ENCODE measurements at places on chromosomes 1 and 21.

DNA sequence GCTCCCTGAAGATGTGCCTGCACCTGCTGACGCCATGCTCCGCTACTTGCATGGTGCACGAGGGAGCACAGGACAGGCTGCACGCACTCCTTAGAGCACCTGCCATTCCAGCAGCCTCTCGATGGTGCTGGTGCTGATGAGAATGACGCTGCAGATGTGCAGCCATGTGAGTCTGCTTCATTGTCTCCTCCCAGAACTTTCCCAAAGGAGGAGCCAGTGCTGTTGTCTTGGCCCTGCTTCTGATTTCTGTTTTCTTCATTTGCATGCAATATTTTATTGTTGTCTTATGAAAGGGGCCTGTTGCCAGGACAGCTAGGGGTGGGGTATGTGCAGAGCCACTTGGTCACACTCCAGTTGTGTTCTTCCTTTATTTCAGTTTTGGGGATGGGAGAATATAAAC lies 70.1 kb downstream of the PCBP3 start:
- DNase-seq = no peak

GRCh38 chr21:44353191-44353970 lies at the start of gene TRPM2:
Gene TRPM2 (plus strand): TSS chr21:44353621. CDS start chr21:44353701, 80 bp downstream.
- peak; percentile 83 for DNase-seq

GRCh38 chr1:96210054-96210453 lies 511.5 kb upstream of the PTBP2 start:
- no peak for DNase-seq

GRCh38 chr1:7885513-7886404 lies 32.9 kb upstream of the UTS2 start:
- peak; percentile 45 for DNase-seq

DNA sequence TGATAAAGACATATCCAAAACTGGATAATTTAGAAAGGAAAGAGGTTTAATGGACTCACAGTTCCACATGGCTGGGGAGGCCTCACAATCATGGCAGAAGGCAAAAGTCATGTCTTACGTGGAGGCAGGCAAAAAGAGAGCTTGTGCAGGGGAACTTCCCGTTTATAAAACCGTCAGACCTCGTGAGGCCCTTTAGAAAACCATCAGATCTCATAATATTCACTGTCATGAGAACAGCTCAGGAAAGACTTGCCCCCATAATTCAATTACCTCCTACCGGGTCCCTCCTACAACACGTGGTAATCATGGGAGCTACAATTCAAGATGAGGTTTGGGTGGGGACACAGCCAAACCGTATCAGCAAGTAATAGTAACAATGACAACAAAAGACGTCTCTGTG lies 88.2 kb upstream of the SLC25A33 start:
- peak; percentile 14 for DNase-seq

DNA sequence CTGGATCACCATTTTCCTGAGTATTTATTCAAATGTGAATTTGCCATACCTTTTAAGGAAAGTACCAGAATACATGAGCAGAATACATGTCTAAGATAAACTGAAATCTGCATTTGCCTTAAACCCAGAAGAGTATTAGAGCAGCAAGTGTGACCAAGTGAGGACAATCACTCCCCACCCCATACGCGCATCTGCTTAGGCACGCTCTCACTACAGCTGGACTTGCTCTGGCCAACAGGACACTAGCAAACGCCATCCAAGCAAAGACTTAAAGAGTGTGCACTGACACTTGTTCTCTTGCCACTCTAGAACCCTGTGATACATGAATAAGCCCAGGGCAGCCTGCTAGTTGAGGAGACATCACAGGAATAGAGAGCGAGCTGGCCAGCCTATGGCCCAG lies 25.6 kb downstream of the NUP133 start:
- no peak for DNase-seq

DNA sequence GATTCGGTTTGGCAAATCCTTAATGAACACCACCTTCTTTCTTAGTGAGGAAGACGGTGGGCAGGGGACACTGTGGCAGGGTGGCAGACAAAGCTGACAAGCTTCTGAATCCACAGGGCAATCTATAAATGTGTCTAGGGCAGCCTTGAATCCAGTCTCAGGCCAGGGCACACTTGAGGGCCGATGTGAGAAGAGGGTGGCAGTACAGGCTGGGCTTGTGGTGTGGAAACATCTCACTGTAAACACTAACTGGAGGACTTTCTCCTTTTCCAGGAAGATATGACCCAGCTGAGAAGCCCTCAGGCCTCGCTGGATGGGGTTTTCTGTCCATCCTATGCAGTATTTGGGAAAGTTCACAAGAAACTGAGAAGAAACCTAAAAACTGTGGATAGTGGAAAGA lies 46.5 kb downstream of the PKP1 start:
- no peak for DNase-seq

Data from hematopoietic multipotent progenitor cell treated with erythropoietin and hydrocortisone succinate and interleukin-3 and kit ligand, for 4 days (in vitro differentiated cells).